Left ventricle myocardium inferior (tissue), 1 donor: ENCODE measurements at places on chromosomes 16 and 17. TPM values are rescaled to one million over a fixed set of nuclear protein-coding genes. Genes with fewer than 3 reads are reported as not detected.

DNA sequence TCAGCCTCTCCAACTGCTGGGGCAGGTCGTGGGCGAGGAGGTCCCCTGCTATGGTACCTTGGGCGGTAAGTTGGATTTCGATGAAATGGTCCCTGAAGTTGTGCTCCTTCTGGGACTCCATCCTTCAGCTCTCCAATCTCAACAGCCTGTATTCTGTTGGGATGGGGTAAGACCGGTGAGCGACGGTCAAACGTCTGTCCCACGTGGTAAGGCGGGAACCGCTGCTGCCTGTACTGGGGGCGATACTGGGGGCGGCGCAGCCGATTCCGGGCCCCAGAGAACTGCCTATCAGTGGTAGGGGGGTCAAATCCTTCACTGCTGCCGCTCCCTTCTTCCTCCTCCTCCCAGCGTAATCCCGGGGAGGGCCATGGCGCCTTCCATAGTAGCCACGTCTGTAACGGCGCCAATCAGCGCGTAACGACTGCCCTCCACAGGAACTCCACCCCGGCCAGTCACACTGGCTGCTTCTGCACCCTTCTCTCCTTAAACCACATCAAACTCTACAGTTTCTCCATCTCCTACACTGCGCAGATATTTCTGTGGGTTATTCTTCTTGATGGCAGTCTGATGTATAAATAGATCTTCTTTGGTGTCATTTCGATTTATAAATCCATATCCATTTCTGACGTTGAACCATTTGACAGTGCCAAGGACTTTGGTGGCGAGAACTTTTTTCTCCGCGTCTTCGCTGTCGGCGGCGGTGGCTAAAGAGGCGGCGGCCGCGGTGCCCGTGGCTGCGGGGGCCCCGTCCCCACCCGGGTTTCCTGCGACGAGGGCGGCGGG is 41.1 kb downstream of the AHSP start:
- peak; percentile 16 for DNase-seq

DNA sequence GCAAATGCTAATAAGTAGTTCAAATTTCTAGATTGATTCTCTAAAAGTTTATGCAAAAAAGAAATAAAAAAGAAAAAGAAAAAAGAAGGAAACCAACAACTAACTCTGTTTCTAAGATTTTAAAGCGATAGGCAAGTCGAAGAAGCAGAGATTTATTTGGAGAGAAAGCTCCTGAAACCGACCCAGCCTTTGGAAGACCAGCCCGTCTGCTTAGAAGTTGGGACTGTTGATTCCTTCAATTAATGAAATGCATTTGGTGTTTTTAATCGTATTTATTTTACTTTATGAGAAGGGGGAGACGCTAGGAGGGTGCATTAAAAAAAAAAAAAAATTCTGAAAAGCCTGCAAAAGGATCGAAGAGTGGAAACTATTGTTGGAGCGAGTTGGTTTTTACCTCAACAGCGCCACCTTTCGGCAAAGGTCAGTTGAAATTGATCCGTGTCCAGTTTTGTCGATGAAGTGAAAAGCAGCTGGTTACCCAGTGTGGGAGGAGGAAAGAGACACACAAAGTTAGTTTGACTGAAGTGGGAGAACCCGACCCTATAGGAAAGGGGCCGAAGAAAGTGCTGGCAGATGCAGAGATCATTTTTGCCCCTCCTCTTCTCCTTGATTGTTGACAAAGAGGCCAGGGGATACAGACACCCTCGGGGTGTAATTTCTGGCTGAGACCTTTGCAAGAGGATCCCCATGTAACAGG is 1.5 kb upstream of the MAF start:
- peak; percentile 76 for DNase-seq

- DNase-seq = no peak
Observed at GRCh38 chr16:19203374-19203966, 35.4 kb downstream of the SYT17 start.

DNA sequence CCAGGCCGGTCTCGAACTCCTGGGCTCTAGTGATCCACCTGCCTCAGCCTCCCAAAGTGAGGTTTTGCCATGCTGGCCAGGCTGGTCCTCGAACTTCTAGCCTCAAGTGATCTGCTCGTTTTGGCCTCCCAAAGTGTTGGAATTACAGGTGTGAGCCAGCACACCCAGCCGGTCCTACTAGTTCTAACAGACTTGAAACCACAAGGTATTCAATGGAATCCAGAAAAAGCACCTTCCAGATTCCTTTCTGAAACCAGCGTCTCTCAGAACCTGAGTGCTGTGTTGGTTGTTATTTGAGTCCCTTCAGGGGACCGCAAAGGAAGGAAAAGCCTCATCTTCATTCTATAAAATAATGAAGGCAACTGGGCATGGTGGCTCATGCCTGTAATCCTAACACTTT is 4.1 kb downstream of the KRABD2 start:
- no peak for DNase-seq

DNA sequence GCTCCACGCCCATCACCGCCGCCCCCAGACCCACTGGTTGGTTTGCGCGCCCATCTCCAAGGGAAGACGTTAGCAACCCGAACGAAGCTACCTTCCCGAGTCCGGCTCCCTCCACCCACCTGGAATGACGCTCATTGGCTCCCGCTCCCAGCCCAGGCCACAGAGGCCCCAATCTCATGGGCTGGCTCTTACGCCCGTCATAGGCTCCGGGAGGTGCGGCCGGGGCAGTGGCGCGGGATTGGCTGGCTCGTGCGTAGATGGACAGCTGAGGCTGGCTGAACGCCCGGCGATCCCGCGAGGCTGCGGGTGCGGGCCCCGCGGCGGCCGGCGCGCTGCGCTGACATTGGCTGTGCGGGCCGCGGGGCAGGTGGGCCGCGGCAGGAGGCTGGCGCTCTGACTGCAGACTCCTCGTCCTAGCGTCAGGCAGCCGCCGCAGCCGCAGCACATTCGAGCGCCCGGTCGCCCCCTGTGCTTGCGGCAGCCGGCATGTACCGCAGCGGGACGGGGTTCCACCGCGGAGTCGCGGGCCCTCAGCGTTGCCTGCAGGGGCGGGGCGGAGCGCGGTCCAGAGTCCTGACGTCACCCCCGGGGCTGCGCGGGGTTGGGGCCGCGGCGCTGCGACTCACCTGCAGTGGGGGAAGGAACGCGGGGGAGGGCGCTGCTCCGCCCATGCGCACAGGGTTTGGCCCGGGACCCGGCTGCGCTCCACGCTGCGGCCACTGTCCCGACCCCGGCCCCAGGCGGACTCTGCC is 453 bp upstream of the MYH10 start:
- DNase-seq = peak; percentile 98

DNA sequence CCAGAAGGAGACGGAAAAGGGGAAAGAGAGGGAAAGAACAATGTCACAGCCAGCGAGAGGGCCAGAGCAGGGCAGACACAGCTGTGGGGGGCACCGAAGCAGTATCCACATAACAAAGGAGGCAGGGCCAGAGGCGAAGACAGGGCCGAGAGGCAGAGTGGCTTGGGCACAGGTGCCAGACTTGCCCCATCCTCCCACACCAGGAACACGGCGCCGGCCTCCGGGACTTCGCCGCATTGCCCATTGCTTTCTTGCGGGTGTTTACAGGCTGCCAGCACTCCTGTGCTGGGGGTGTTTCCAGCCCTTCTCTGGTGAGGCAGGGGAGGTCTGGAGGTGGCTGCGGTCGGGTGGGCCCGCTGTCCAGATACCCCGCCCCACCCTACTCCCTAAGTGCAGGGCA is 78.0 kb downstream of the ENGASE start:
- no peak for DNase-seq

- DNase-seq = no peak
Observed at GRCh38 chr16:3262517-3262916, 6.1 kb upstream of the MEFV start.

- DNase-seq = no peak
Observed at GRCh38 chr16:14562691-14563491, 67.2 kb downstream of the PARN start.

GRCh38 chr17:42251115-42251514 is 25.1 kb downstream of the STAT5B start:
- no peak for DNase-seq

DNA sequence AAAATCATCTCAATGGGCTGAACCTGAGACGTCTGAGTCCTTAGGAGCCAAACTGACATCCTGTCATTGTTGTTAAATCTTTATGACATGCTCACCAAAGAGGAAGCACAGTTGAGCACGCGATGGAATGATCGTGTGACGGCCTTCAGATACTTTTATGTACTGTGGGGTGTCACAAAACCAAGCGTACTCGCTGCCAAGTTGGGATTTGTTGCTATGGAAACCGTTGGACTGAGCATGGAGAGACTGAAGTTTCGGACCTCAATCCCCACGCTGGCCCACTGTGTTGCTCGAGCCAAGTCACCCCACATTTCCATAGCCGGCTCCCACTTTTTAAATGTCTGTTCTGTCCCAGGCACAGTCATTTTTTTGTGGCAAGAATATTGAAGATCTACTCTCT is 222.8 kb upstream of the SDK2 start:
- no peak for DNase-seq

GRCh38 chr16:49589544-49590031 is 216.0 kb downstream of the C16orf78 start:
- DNase-seq = no peak

GRCh38 chr17:80765241-80765961 is 220.8 kb downstream of the RPTOR start:
- DNase-seq = no peak

DNA sequence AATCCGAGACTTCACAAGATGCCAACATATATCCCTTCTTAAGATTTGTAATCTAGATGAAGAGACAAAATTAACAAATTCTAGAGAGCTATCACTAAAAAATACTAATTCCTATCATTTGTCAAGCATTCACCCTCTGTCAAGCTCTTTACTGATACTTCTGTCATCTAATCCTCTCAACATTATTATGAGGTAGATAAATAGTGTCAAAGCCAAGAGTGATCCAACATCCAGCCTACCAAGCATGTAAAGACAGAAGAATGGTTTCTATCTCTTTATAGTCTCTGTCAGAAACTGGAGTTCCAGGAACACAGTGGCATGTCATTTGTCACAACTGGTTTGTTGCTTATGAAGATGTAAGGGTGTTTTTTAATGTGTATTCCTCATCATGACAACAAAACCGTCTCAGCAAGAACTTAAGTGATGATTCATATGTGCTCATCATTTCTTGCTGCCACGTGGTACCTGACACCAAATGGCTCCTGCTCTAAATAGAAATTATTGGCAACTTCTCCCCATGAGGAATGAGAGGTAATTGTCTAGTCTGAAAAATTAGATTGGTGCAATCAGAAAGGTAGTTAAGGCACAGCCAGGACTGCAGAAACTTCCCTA is 196.8 kb downstream of the TOX3 start:
- DNase-seq = no peak

DNA sequence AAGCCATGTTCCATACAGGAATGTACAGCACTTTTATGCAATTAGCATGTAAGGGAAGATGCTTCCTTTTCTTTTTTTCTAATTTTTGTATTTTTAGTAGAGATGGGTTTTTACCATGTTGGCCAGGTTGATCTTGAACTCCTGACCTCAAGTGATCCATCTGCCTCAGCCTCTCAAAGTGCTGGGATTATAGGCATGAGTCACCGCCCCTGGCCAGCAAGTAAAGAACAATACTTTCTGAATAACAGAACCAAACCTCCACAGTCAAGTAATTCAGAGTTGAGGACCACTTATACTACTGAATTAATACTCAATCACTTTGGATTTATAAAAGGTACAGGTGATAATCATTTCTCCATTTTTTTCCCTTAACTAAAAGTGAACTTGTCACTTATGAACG is 13.0 kb downstream of the C16orf87 start:
- no peak for DNase-seq

- no peak for DNase-seq
Observed at GRCh38 chr16:81917375-81917774, 93.9 kb downstream of the SDR42E1 start.

GRCh38 chr16:4945560-4946502 is 8.9 kb upstream of the PPL start:
- DNase-seq = peak; percentile 52

DNA sequence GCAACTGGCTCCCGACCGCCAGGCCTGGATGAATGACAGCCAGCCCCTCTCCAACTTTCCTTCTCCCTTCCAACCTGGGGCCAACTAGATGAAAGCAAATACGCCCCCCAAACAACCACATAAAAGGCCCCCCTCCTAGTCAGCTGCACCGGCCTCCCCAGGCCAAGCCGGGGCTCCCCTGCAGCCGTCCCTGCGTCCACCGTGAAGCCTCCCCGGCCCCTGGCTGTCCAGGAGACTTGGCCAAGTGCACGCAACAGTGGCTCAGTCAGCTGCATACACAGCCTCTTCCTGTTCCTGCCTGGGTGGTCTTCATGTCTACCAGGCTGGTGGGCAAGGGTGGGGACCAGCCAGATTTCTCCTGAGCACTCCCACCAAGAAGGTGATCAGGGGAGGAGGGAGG is 16.0 kb downstream of the DNAH17 start:
- DNase-seq = no peak

DNA sequence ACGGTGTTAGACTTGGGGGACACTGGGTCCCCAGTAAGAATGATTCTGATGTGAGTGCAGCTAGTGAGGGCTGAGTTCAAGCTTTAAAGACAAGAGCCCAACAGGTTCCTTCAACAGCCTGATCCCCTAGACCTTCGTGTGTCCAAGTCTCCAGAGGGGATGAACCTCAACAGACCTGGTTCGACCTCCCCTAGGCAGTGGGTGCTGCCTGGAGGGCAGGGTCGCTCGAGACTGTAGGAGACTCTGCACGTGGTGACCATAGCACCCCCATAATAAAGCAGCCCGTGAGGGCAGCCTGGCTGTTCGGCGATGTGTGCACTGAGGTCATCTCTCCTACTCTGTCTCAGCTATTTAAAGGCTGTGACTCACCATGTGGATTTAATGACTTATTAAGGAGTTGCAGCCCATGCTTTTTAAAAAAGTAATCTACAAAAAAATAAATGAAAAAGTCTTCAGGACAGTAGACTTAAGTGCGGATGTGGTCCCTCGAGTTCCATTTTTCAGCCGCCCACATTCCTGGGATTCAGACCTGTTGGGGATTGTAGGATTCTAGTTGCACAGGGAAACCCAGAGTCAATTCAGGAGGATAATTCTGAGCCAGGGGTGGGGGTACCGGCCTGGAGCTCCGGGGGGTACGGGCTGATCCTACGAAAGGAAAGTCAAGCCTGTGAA is 23.4 kb upstream of the METRNL start:
- DNase-seq = peak; percentile 15

GRCh38 chr17:83076938-83077337 is 2.5 kb upstream of the METRNL start:
- DNase-seq = no peak

GRCh38 chr17:70552230-70552981 is 383.1 kb downstream of the KCNJ2 start:
- DNase-seq = no peak

The KRT36 gene
- not detected for total RNA-seq

The TBC1D3D gene
- 0.49 TPM for total RNA-seq

The PIPOX gene
- total RNA-seq = 0.60 TPM

The MARVELD3 gene
- not detected for total RNA-seq

The IL17C gene
- not detected for total RNA-seq

The NPLOC4 gene
- total RNA-seq = 87.5 TPM

The CAMKK1 gene
- 5.5 TPM for total RNA-seq

The ALOX12B gene
- total RNA-seq = not detected

The KRTAP4-5 gene
- not detected for total RNA-seq

The PRSS36 gene
- 1.4 TPM for total RNA-seq

The EXOC7 gene
- total RNA-seq = 81.1 TPM
